Activated CD4-positive, alpha-beta T cell treated with anti-CD3 and anti-CD28 coated beads for 48 hours (primary cell): ENCODE measurements at places on chromosomes 2 and 18.

DNA sequence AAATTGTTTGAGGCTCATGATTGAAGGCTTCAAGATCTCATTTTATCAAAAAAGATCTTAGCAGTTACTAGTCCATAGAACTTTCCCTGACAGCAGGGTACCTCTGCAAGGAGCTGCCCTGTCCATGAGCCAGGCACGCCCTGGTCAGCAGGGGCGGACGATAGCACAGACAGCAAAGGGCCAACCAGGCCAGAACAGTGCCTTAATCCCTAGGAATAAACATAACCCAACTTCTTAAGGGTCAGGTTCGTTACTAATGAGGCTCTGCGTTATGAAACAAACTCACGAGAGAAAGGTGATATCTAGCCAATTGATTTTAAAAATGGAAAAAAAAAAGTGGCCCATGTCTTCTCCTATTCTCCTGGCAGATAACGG, 59.2 kb downstream of the BCL2 start:
- DNase-seq, result no peak

DNA sequence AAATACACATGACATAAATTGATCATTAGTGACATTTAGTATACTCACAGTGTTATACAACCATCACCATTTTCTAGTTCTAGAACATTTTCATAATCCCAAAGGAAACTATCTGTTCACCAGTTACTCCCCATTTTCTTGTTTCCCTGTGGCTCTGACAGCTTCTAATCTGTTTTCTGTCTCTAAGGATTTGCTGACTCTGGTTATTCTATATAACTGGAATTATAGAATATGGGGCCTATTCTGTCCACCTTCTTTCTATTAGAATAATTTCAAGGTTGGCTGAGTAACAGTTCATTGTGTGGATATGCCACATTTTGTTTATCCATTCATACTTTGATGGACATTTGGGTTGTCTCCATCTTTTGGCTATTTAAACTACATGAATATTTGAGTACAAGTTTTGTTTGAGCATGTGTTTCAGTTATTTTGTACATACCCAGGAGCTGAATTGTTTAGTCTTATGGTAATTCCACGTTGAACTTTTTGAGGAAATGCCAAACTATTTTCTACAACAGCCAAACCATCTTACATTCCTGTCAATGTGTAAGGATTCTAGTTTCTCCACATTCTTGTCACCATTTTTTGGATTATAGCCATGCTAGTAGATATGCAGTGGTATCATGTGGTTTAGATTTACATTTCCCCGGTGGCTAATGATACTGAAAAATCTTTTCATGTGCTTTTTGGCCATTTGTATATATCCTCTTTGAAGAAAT, 20.5 kb downstream of the KIAA1328 start:
- no peak for DNase-seq

DNA sequence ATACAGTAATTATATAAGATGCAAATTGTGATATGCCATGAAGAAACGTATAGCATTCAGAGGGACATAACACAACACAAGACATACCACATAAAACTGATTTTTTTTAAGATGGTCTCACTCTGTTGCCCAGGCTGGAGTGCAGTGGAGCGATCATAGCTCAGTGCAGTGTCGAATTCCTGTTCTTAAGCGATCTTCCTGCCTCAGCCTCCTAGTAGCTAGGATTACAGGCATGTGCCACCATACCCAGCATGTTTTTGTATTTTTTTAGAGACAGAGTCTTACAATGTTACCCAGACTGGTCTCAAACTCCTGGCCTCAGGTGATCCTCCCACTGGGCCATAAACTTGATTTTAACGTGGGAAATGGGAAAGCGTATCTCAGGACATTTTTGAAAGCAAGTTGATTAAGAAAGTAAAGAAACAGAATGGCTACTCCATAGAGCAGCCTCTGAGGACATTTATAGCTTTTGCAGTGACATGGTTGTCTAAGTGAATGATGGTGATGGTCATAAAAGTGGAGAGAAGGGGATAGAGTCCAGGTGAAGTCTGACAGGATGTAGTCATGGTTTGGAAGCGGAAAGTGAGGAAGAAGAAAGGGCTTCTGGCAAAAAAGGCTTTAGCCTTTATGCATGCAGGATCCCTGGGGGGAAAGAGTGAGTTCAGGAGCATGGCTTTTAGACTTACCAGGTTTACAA, 2.4 kb downstream of the TSGA10 start:
- DNase-seq, result no peak

DNA sequence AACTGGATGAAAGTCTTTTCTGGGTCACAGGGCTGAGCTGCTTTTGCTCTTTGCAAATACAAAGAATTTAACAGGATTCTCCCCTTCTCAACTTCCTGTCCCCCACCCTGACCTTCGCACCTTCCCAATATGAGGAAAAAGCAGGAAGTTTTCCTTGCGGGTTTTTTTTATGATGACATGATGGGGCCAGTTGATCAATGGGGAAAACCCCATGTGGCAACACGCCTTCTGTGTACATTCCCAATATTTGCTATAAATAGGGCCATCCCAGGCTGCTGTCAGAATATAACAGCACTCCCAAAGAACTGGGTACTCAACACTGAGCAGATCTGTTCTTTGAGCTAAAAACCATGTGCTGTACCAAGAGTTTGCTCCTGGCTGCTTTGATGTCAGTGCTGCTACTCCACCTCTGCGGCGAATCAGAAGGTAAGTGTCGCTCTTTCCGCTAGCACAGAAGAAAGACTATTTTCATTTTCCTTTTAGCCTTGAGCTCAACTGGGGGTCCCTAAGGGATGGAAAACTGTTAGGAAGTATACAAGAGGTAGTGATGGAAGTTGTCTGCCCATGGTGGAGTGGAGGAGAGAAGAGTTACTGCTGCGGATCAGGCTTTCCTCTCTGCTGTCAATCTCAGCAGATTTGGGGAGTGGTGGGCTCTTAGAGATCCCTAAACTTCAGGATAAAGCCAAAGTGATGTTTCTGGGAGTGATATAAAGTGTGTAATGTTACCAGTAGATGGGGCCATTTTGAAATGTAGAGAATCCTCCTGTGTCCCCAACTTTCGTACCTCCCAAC, at the start of gene CCL20:
TSS of gene CCL20 (plus strand) at position 281 of the 792 bp plus-strand sequence. CDS start at position 351, 70 bp downstream.
- DNase-seq, result no peak

DNA sequence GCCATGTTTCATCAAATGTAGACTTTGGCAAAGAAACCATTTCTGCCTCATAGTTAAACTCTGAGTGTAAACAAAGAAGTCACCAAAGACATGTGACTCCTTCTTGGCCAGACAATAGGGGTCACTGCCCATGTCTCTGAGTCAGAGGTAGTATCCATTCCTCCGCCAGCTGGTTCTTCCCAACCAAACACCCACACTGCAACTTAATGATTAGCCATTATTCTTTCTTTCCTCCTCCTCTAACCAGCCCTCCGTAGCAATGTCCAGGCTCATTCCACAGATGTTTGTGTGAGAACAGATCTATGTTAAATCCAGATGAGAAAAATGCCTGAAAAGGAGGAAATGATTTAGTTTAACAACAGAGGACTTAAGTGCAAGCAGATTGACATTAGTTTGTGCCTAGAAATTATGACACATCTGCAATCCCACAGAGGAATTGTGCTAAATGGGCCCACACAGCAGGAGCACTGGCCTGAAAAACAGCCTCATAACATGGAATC, 127.9 kb upstream of the SH3BP4 start:
- no peak for DNase-seq

DNA sequence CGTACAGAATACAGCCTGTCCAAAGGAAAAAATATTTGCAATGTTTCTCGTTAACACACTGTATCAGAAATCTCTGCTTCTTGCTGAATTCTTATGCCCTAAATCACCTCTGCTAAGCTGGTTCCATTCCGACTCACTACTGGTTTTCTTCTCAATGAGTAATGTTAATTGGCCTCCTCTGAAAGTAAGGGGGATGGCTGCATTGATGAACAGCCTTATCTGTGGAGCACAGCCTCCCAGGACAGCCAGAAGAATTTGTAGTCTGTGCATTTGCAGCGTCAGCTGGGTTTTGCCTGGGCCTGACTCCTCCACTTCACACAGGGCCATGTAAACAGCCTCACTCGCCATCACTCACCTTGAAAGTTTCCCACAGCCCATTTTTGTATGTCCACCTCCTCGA, 127.7 kb downstream of the RNF152 start:
- no peak for DNase-seq

GRCh38 chr18:45688833-45689232, 35.1 kb upstream of the SLC14A1 start:
- peak; percentile 80 for DNase-seq

- DNase-seq, result no peak
Measured at GRCh38 chr2:120473522-120474271, 127.8 kb downstream of the INHBB start.

DNA sequence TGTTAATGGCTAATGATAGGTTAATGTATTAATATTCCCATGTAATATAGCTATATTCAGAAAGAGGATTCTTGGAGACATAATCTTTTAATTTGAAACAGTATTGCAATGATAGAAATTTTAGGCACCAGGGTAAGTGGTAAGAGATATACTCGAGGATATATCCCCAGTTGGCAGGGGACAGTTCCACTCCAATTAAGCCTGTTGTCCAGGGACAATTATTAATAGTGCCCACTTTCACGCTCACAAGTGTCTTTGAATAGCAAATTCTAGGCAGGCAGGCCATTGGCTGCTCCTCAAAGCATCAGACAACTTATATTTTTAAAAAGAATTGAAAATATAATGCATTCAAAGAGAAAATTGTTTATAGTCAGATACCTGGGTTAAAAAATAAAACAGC, 190.7 kb downstream of the PDE11A start:
- no peak for DNase-seq

- DNase-seq, result no peak
Measured at GRCh38 chr2:179222076-179222475, 42.6 kb downstream of the SESTD1 start.

DNA sequence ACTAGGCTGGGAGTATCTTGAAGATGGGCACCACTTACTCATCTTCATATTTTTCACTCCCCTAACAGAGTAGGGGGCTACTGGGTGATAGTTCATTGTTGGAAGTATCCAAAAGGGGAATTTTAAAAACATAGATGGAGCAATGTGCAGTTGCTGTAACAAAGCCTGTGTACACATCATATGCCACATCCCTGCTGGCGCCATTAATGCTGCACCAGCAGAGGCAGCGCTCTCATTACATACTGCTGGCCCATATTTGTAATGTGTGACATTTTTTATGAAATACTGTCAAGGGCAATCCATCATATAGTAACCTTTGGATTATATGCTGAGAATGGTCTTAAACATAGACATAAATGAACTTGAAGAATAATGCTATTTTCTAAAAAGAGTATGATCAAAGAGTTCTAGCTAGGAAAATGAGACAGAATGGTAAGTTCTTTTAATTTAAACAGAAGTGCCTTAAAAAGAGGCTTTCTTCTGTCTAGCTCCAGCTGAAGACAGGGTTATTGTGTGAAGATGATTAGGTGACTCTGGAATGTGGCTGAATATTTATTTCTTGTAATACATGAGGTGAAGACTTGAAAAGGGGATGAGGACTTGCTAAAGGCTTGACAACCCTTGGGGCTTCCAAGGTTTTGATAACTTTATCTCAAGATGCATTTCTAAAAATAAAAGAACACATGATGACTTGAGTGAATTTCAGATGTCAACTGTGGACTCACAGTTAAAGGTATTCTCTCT, 2.4 kb upstream of the TMEM178A start:
- no peak for DNase-seq

- no peak for DNase-seq
Measured at GRCh38 chr2:224570328-224570993, 14.7 kb downstream of the CUL3 start.

DNA sequence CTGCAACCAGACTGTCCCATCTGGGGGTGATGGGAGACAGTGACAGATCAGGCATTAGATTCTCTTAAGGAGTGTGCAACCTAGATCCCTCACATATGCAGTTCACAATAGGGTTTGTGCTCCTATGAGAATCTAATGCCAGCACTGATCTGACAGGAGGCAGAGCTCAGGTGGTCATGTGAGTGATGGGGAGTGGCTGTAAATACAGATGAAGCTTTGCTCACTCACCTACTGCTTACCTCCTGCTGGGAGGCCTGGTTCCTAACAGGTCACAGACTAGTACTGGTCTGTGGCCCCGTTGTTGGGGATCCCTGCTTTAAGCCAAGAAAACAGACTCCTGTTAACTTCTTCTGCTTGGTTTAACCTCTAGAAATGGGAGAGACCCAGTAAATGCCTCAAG, 3.2 kb downstream of the CYP27A1 start:
- no peak for DNase-seq

- no peak for DNase-seq
Measured at GRCh38 chr2:45458909-45459563, 152.0 kb downstream of the SRBD1 start.

DNA sequence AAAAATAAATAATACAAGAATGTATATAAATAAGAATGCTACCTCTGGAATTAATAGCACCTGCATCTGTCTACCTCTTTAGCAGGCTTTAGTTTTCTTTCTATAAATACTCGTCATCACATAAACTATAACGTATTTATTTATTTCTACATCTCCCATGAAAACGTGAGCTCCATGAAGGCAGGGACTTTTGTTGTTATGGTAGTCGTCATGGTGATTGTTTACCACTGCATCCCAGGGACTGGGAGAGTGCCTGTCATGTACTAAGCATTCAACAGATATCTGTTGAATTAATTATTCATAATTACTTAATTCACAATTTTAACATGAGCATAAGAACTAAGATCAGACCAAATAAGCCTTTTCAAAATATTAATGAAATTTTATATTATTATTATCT, 386.6 kb downstream of the NRXN1 start:
- DNase-seq, result no peak

- no peak for DNase-seq
Measured at GRCh38 chr2:237445611-237446337, 31.8 kb upstream of the COL6A3 start.

- no peak for DNase-seq
Measured at GRCh38 chr2:95031076-95031725, 5.7 kb downstream of the MAL start.

- no peak for DNase-seq
Measured at GRCh38 chr2:108220942-108221541, 18.7 kb upstream of the SULT1C3 start.

DNA sequence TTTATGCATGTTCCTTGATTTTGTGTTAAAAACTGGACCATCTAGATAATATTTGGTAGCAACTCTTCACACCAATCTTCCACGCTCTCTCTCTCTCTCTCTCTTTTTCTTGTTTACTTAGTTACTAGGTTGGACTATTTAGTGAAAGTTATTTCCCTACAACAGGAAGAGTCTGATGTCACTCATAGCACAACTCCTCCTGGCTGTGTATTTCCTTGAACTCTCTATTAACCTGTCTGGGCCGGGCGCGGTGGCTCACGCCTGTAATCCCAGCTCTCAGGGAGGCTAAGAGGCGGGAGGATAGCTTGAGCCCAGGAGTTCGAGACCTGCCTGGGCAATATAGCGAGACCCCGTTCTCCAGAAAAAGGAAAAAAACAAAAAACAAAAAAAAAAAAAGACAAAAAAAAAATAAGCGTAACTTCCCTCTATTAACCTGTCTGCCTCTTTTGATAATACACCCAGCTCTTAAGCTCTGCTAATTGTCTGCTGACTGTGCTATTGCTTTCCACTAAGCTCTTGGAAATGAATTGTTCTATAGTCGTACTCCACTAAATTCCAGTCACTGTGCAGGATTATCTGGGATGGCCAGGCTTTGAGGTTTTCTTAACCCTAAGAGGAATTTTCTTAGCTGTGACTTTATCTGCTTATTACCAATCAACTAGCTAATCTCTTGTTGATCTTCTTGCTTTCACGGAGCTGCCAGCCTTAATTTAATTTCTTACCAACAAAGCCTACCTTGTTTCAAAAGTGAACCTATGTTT, 18.1 kb upstream of the CDH19 start:
- DNase-seq, result no peak
